Aorta (tissue), 5 donors: ENCODE measurements at places on chromosomes 2 and 18. TPM values are rescaled to one million over a fixed set of nuclear protein-coding genes. Genes with fewer than 3 reads are reported as not detected.

PIGN gene
- 32.2 TPM for total RNA-seq

SP140 gene
- total RNA-seq, result 4.1 TPM

TFCP2L1 gene
- total RNA-seq, result 1.7 TPM

AQP12B gene
- total RNA-seq, result not detected

NFATC1 gene
- 39.2 TPM for total RNA-seq

- peak; percentile 62 for DNase-seq
These were observed 27.7 kb upstream of the MAPRE3 start for GRCh38 chr2:26942543-26943295.

DNA sequence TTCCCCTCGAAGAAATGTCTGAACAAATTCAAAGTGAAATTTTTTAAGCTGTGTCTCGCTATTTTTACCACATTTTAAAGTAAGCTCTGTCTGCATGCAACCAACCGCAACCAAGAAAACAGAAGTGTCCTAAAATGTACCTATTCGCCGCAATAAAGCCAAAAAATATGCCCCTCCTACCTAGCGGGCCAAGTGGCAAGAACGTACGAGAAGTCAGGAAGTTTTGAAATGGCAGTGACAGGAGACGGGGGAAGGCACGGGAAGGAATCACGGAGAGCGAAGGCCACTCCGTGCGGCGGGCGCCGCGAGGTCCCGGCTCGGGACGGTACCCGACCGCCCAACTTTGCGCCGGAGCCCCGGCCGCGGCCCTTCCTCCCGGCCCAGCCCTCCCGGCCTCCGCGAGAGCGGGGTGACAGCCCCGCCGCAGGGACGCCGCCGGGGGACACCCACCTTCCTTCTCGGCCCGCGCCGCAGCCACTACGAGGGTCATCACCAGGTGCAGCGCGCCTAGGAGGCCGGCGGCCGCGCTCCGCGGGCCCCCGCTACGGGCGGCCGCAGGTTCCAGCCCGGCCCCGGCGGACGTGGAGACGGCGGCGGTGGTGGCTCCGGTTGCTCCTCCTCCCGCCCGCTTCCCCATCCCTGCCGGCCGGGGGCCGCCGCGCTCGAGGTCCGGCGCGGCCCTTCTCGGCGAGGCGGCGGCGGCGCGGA lies 568 bp downstream of the TMEM131 start:
- DNase-seq, result peak; percentile 84

DNA sequence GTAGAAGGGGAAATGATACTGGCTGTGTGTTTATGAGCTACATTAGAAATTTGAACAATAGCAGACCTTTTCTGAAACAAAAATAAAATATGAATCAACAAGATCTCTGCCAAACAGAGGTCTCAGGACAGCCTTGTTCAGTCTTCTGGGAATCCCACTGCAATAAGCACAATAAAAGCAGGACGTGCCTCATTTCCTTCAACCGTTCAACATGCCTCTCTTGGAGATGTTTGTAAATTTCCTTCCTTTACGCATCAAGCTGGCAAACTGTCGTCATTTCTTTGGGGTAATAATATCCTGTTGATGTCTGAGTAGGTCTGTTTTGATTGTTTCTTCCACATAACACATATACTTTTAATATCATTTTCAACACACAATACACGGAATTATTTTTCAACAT lies 77.2 kb downstream of the TCF4 start:
- DNase-seq, result no peak

DNA sequence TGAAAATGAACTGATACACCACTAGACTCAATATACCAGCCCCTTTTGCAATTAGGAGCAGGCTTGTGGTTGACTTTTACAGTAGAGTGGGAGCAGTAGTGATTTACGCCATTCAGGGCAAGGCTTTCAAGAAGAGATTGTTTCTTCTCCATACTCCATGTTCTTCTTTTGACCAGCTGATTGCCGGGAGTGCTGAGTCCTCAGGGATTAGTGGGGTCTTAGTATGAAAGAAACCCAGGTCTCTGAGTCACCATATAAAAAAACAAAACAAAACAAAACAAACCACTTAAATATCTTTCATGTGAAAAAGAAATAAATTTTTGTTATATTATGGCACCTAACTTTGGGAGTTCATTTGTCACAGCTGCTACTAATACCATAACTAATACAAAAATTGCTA lies 465.6 kb upstream of the TRIB2 start:
- DNase-seq, result no peak

DNA sequence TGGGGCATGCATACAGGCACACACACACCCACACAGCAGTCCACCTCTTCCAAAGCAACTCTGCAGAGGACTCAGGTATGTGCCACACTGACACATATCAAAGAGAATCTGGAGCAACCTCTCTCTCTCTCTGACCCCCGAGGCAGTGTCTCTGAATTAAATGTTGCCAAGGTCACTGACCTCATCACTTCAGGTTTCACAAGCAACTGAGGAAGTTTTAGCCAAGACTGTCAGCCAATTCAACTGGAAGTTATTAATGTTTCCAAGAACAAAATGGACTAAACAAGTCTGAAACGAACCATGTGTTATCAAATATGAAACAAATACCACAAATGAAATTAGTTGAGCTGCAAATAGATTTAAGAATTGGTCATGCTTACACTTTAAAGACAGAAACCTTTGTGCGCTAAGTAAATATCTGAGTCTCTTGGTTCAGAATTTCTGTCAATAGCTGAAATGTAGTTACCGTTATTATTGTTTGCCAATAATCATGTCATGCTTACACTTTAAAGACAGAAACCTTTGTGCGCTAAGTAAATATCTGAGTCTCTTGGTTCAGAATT lies 86.1 kb downstream of the SLC25A12 start:
- no peak for DNase-seq

GRCh38 chr2:54771166-54771885 lies 47.9 kb downstream of the EML6 start:
- no peak for DNase-seq

- no peak for DNase-seq
These were observed 97.3 kb downstream of the MMADHC start for GRCh38 chr2:149490296-149490695.

DNA sequence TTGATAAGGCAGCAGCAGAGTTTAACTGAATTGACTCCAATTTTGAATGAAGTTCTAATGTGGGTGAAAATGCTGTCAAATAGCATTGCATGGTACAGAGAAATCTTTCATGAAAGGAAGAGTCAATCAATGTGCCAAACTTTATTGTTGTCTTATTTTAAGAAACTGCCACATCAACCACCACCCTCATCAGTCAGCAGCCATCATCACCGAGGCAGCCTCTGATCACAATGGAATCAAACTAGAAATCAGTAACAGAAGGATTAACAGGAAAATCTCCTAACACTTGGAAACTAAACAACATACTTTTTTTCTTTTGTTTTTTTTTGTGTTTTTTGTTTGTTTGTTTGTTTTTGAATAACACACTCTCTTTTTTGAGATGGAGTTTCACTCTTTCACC lies 9.9 kb downstream of the DNAJC27 start:
- DNase-seq, result no peak

DNA sequence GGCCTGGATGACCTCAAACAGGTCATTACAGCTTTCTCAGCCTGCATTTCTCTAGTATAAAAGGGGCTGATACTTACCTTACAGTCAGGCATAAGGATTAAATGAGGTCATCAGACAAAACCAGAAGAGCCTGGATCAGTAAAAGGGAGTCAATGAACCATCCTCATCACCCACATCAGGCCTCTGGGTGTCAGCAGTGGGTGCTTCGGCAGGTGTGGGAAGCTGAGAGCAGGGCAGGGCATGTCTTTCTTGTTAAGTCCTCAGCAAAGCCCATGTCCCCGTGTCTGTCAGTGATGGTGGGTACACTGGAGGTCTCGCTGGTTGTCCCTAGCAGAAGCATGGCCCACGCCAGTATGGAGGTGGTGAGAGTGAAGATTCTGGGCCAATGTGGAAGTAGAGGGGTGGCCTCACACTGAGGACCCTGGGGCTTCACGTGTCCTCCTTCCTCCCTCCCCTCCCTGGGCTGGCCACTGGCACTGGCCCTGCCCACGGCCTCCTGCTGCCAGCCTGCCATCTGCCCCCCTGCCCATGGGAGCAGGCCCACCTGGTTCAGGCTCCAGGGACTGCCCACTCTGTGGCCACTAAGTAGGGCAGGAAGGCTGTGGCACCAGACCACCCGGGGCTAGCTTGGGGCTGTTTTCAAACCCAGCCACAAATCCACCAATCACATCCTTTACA lies 4.4 kb downstream of the ADRA2B start:
- peak; percentile 38 for DNase-seq

DNA sequence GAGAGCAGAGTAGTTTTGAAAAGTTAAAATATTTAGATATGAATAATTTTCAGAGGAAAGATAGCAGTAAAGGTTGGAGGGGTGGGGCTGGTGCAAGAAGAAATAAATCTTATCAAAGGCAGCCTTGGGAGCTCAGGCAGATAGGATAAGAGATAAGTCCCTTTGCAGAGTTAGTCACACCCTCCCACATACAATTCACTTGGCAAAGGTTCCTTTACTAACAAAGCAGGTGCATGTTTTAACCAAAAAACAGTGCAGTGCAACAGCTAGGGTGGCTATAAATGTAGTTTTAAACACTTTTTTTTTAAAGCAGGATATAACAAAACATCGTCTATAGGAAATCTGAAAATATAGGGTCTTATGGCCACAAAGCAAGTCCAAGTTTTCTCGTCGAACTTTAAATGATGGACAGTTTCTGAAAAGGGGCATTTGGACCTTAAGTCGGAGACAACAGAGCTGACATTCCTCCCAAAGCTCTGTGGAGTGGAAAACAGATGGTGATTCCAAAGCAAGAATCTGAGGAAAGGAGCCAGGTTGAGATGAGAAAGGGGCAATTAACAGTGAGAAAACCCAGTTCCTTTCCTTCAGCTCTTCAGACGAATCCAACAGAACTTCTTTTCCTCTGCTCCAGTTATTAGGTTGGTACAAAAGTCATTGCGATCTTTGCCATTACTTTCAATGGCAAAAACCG lies 53.0 kb downstream of the EPHA4 start:
- no peak for DNase-seq

DNA sequence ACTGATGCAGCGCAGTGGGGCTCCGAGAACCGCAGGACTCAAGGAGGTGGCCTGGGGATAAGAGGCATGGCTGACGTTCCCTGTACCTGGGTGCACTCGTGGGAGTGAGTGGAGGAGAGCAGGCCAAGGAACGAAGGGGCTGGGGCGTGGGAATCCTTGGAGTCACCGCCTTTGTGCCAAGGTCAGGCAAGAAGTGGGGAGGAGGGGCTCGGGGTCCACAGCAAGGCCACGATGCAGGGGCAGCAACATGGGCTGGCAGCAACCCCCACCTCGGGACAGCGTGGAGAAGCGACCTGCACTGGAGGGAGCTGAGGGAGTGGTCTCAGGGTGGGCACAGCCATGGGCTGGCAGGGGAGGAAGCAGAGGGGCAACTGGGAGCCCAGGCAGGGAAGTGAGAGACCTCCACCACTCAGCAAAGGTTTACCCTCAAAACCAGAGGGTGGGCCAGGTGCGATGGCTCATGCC lies 18.6 kb downstream of the ARID5A start:
- no peak for DNase-seq

DNA sequence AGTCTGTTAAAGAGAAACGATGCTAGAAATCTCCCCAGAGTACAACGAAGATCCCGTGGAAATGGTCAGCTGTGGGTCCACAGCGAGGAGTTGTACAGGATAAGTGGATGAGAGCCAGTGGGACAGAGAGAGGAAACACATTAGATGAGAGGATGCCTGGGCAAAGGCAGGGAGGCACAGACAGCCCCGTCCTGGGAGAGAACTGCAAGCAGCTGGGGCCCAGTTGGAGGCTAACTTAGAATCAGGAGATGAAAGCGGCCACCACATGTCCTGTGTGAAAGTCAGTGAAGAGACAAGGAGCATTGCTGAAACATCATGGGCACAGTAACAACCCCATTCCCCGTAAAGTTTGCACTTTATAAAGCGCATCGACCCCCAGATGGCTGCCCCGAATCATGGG lies 157.5 kb downstream of the RAPGEF4 start:
- no peak for DNase-seq

DNA sequence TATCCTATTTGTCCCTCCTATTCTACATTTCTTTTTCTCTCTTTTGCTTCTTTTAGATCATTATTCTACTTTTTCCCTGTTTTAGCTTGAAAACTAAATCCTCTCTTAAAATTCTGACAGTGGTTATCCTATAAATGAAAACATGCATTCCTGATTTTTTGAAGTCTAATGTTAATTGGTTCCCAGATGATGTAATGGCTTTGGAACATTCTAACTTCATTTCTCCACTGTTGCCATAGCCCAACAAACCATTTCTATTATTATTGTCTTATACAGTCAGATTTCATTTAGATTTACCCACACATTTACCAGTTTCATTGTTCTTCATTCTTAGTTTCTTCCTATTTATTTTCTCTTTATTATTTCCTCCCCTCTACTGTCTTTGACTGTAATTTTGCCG lies 36.5 kb downstream of the SIGLEC15 start:
- DNase-seq, result no peak

GRCh38 chr2:199797431-199798403 lies 53.3 kb downstream of the FTCDNL1 start:
- no peak for DNase-seq
